CD4-positive, alpha-beta T cell treated with Interleukin-15 for 4 hours (primary cell): ENCODE measurements at places on chromosomes 1 and 21.
A peak's percentile ranks its signal among the peaks of the same experiment; 100 is the strongest.

- peak; percentile 33 for DNase-seq
These were observed 14.4 kb downstream of the ANP32E start for GRCh38 chr1:150221552-150221951.

GRCh38 chr21:15650735-15651134, 79.0 kb upstream of the USP25 start:
- no peak for DNase-seq

- DNase-seq, result no peak
These were observed 704.9 kb upstream of the CHRM3 start for GRCh38 chr1:238681451-238681850.

GRCh38 chr1:93007941-93008577, 46.8 kb upstream of the DIPK1A start:
- DNase-seq, result no peak

GRCh38 chr1:222006715-222007114, 264.8 kb upstream of the DUSP10 start:
- no peak for DNase-seq

DNA sequence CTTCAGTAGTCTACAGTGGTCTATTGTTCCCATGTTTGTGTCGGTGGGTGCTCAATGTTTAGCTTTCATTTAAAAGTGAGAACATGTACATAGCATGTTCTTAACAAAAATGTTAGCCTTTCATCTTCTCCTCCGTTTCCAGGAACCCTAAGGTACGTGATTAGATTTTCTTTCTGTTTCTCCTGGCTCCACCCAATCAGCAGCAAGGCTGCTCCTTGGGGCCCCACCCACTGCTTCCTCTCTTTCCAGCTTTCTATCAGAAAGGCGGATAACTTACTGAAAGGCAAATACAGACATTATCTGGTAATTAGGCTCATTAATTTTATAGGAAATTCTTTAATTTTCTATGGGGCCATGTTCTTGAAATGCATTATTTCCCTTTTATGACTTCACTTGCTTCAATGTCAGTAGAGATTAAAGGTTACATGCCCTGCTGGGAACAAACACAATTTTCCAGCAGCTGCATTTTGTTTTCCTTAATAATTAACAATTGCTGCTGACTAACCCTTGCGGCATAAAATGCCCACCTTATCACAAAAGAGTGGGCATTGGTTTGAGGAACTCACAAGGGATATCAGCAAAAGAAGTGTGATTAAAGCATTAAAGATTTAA, 324.9 kb upstream of the SNX7 start:
- DNase-seq, result no peak

DNA sequence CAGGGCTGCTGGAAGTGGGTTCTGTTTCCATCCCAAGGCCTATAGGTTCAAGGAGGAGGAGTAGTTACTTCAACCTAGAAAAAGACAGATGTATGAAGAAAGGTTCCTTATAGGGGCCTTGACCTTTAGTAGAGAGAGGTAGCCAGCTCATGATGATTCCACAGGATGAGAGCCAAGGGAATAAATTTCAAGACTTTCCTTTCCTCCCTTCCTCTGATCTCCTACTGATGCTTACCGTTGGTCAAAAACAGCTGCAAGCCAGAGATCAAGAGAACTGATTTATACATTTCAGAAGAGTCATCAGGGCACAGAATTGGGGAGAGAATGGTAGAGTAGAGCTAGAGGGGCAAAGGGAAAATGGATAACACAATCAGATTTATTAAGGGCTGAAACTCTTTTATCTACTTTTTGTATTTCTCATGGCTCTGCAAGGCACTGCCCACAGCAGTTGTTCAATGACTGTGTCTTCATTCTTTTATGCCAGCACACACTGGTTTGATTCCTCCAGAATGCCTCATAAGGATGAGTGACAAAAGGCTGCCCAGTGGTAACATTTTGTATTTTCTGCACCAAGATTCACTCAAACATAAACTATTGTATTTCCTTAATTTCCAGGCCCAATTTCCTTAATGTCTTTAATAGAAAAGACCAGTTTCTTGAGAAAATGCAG, 37.4 kb downstream of the AK5 start:
- DNase-seq, result no peak

GRCh38 chr1:89739013-89739843, 81.6 kb upstream of the LRRC8D start:
- peak; percentile 73 for DNase-seq

- DNase-seq, result no peak
These were observed 1256.9 kb downstream of the BRINP3 start for GRCh38 chr1:189220750-189221149.

DNA sequence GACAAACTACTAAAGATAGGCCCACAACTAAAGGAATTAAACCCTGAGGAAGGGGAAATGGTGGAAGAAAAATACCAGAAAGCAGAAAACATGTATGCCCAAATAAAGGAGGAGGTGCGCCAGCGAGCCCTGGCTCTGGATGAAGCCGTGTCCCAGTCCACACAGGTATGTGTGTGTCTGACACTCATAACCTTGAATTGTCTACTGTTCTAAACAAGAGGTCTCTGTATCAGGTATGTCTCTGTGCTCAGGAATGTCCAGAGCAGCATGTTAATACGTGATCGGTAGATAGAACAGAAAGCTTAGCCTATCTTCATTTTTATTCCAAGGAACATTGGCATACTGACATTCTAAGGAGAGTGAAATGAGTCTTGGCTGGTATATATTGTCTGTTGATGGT, 55.8 kb upstream of the BMP8A start:
- no peak for DNase-seq

DNA sequence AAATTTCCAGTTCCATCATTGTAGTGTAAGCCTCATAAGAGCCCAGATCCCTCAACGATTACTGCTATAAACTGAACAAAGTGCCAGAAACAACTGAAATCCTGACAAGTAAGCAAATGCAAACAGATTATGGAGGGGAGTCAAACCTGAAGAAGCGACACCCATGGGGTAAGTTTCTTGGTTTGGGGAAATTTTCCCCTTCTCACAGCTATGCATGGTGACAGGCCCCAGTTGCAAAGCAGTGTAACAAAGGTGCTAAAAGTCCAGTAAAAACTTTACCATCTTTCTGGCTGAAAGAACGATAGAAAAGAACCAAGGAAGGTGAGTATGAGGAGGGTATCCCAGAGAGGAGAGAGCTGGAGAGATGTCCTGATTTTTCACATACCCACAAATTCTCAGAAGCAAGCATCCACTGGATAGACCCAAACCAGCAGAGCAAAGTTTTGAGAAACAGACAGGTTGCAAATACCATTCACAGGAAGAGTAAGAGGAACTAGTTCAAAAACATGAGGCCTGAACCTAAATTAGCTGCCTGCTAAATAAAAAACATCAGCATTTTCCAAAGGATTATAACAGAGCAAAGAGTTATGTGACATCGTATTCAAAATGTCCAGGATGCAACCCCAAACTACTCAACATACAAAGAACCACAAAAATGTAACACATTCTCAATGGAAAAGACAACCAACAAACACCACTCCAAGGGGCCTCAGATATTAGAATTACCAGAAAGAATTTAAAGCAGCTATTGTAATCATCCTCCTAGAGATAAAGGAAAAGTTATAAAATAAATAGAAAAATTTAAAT, 14.5 kb downstream of the SCYL3 start:
- DNase-seq, result no peak

GRCh38 chr1:82978461-82979324, 1020.2 kb downstream of the TTLL7 start:
- no peak for DNase-seq

- no peak for DNase-seq
These were observed 119.8 kb downstream of the SIK1 start for GRCh38 chr21:43306911-43307676.

DNA sequence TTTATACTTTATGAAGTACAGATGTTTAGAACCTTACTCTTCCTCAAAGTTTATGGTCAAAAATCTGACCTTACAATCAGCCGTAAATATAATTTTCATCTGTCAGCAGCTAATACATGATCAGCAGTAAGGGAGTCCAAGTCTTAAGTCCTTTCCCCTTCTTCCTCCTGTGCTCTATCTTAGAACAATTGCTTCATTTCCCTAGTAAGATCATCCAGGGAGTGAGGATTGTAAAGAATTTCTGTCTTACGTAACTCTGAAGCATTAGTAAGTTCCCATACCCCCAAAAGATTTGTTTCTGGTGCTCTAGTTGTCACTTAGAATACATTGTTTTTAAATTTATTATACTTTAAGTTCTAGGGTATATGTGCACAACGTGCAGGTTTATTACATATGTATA, 2.1 kb downstream of the SETDB1 start:
- DNase-seq, result no peak

- DNase-seq, result no peak
These were observed 51.8 kb downstream of the ST6GALNAC5 start for GRCh38 chr1:76919085-76919484.

- no peak for DNase-seq
These were observed 25.7 kb upstream of the KCNC4 start for GRCh38 chr1:110184446-110184845.

GRCh38 chr1:248372394-248372793, 3.2 kb upstream of the OR2T6 start:
- no peak for DNase-seq

DNA sequence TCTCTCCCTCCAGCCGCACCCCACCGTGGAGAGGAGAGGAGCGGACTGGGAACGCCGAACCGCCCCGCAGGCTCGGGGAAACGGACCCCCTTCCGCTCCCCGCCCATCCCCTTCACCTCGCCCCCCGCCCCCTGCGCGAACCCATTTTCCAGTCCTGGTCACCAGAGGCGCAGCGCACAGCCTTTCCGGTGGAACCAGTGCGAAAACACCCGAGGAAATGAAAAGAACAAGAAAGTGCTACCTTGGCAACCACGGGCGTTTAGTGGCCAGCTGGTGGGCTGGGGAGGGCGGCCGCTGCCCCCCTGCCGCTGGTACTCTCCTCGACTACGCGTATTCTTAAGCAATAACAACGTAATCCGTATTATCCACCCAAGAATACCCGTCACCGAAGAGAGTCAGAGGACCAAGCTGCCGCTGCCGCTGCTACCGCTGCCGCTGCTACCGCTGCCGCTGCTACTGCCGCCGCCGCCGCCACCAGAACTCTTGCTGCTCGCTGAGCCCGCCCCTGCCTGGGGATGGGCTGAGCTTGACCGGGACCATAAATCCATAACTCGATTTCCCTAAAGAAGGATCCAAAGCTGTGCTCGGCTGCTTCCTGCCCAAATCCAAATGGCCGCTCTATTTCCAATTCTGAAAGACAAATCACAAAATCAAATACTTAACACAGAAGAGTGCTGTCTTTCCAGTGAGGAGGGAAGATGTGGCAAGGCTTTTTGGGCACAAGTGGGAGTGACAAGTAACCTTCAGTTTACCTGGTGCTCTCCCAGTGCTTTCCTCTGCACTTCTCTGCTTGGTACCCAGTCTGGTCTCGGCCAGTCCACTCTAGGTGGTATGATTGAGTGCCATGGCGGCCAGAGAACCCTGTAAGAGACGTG, 125.2 kb upstream of the DPYD start:
- DNase-seq, result no peak

- DNase-seq, result no peak
These were observed 689.9 kb downstream of the MATN1 start for GRCh38 chr1:30033256-30034104.

GRCh38 chr1:203644661-203645510, 18.3 kb downstream of the ATP2B4 start:
- DNase-seq, result no peak

- no peak for DNase-seq
These were observed 1122.5 kb downstream of the NCAM2 start for GRCh38 chr21:22120616-22121266.

- DNase-seq, result no peak
These were observed 70.5 kb upstream of the CTTNBP2NL start for GRCh38 chr1:112325504-112325903.

GRCh38 chr1:33365560-33365997, 44.7 kb upstream of the A3GALT2 start:
- no peak for DNase-seq

- no peak for DNase-seq
These were observed 63.0 kb upstream of the BACH1 start for GRCh38 chr21:29235714-29236197.

GRCh38 chr1:39575191-39576015, 1.2 kb downstream of the PABPC4 start:
- peak; percentile 21 for DNase-seq

DNA sequence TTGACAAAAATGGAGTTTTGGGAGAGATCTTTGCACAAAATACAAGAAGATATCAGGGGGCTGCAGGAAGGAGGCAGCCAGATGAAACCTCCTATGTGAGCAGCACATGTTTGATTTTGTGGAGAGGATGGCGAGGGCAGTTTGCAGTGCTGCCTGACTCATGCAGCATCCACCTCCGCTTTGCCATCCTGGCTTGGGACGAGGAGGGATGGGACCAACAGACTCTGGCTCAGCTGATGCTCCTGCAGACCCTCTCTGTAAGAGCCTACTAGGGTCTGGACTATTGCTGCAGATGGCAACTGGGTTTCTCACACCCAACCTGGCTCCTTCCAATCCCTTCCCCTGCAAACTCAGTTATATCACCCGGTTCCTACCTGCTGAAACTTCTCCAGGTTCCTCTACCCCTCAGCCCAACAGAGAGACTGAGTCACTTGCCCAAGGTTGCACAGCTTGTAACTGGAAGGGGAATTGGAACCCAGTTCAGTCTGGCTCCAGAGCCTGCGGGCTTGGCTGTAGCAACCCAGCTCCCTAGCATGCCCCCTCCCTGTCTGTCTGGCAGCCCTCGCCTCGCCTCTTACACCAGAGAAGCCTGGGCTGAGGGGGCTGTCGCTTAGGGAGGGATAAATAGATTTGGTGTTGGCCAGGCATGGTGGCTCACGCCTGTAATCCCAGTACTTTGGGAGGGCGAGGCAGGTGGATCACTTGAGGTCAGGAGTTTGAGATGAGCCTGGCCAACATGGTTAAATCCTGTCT, 205.8 kb downstream of the PTPRU start:
- no peak for DNase-seq

DNA sequence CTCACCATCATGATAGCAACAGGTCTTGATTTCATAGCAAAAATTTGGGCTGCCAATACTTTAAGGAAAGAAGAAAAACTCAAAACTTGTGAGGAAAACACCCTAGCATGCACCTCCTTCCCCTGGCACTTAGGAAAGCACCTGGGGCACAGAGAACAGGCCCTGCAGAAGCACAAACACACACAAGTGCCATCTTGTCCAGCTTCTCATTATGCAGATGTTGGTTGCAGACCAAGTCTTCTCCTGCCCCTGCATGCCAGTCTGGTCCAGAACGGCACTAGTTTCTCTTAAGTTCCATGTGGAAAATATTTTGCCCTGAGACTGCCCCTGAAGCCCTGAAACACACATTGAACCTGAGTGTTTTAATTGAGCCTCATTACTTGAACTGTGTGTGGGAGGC, 6.3 kb upstream of the ETV3 start:
- no peak for DNase-seq

GRCh38 chr1:62397301-62397700, 39.5 kb upstream of the USP1 start:
- no peak for DNase-seq

- no peak for DNase-seq
These were observed 30.5 kb upstream of the NTNG1 start for GRCh38 chr1:107110326-107110725.

- no peak for DNase-seq
These were observed 41.8 kb downstream of the SKI start for GRCh38 chr1:2269922-2270259.
